Right renal cortex interstitium (tissue), 3 donors: ENCODE measurements at places on chromosomes 5 and 9. TPM values are rescaled to one million over a fixed set of nuclear protein-coding genes. Genes with fewer than 3 reads are reported as not detected.

DNA sequence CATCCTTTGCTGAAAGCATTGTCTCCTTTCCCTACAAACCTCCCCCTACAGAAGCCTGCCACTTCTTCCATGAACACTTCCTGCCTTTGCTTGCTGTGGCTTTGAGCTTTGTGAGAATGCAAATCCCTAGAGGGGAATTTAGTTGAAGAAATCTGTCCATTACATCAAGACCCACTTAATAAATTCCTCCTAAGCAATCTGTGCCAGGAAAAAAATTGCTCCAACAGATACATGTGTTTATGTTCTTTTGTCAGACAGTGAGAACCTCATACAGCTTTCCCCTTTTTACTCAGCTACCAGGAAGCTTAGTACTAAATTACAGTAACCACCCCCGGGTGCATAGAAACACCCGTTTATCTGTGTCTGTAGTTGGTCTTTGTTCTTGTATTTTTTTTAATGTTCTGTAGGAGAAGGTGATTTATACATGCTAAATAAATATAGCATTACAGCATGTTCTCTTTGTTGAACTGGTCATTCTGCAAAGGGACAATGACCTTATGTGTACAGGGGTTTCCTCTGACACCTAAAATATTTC is 43.9 kb downstream of the SH3TC2 start:
- no peak for DNase-seq

- no peak for DNase-seq
Measured at GRCh38 chr9:97906236-97906831, 16.0 kb downstream of the TRMO start.

DNA sequence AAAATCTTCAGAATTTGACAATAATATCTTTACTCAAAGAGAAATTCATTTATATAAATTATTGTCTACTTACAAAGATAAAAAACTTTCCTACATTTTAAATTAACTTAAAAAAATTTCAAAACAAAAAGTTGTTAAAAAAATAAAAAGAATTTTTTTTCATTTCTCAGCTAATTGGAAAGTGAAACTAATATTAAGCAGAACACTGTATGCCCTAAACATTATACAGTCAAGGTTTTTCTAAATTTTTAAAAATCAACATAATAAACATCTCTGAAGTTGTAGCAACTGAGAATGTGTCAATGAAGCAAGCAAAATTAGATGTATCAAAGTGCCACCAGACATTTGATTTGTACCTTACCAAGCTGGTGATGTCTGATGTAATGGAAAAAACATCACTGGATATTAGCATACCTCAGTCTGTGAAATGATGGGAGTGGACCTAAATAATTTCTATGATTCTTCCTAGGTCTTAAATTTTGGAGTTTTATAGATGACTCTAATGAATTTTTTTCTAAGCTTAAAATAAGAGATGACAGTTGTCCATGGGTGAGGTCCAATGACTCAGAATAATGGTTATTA is 290.1 kb downstream of the ADAMTS6 start:
- DNase-seq = no peak

DNA sequence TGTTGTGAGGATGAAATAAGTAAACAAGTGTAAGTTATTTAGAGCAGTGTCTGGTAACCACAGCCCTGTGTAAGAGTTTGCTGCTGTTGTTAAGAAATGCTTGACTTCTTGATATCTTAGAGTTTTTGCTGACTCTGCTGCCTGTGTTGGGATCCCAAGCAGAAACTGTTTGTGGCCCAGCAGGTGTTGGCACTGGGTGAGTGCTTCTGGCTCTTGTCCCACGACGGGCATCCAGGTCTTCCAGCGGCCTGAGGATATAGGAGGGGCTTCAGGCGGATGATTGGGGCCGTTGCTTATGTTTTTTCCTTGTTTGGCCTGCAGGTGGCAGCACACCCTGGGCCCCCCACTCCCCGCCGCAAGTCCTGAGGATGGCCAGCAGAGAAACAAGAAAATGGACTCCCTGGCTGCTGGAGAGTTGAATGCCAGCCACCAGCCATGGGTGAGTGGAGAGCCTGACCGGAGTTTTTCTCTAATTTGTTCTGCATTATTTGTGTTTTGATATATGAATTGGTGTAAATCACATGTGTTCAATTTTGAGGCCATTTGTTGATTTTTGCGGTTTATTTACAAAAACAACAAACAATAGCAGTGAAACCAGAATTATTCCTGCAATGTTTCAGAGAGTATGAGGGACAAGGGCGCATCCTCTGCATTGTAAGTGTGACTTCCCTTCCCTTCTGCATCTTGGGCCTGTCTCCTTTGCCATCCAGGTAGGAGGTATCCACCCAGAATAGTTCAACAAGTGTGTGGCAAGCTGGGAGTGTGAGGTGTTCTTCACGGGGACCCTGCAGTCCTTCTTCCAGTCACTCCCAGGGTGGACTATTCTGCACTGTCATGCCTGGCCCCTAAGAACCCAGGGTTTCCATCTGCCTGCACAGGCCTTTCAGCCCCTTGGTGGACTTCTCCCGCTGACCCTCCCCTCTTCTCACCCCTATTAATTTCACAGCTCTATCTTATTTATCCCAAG is 50.3 kb downstream of the SLC22A5 start:
- no peak for DNase-seq

DNA sequence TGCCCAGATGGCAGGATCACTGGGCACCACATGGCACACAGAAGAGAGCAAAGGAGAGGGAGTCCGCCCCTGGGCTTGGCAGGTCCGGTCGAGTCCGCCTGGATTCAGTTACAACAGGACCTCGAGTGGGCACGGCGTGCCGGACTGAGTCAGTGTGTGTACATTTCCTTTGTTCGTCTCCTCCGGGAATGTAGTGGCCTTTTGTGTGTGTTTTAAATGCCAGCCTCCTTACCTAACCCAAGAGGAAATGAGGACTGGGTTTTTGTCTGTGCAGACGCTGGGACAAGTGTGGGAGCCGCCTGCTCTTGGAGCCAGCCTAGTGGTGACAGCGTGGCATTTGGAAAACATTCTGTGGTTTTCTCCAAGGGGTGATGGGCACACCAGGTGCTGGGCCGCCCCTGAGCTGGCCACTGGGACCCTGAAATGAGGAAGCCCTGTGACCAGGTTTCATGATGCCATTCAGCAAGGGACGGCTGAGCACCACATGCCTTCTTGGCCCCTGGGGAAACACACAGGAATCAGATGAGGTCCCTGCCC is 9.6 kb downstream of the NEK6 start:
- DNase-seq = no peak

DNA sequence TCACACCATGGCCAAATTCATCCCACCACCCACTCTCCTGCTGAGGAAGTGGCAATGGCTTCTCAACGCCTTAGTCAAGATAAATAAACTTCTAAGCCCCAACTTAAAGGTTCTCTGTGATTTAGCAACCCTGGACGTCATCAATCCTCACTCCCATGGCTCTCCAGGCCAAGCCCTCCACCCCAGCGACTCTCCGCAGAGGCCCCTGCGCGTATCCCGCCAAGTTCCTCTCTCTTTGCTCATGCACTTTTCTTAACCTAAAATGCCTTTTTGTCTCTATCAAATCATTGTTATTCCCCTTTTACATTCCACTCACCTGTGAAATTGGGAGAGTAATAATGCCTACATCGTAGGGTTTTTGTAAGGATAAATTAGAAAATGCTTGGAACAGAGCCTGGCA is 88.6 kb downstream of the NRG2 start:
- no peak for DNase-seq

- DNase-seq = no peak
Measured at GRCh38 chr5:77957-78804, 13.8 kb upstream of the PLEKHG4B start.

GRCh38 chr5:16492398-16493140 is 27.0 kb upstream of the ZNF622 start:
- no peak for DNase-seq

GRCh38 chr5:40397976-40398375 is 281.7 kb upstream of the PTGER4 start:
- DNase-seq = no peak

GRCh38 chr5:180970875-180971274 is 17.8 kb upstream of the BTNL3 start:
- no peak for DNase-seq

DNA sequence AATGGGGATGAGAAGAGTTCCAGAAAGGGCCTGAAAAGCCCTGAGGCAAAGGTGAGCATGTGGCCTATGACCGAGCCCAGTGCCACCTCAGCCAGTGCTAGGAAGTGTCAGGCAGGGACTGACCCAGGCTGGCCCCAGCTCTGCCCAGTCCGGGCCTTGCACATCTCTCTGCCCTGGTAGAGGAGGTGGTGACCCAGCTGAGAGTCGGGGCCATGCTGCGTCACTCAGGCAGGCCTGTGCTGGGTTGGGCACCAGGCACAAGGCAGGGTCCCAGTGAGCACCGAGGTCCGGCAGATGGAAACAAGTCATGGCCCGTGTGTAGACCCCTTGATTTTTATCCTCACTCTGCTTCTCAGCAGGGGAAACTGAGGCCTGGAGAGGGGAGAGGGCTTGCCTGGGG is 729 bp downstream of the CDHR2 start:
- DNase-seq = no peak

DNA sequence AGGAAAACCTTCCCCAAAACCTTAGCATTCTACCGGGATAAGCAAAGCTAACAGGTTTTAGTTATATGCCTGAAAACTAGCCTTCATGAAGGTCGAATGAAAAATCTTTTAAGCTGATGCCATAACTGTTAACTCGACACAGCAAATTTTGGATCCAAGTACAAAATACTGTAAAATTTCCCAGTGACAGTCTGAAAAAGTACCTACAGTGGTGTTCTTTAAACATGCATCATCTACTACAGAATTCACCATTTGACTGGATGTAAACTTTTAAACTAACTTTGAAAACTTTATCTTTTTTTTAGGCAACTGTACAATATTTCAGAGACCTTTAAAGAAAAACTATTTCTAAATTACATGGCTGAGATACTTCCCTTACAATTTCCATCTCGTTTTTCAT is 791 bp downstream of the RAPGEF6 start:
- DNase-seq = no peak

DNA sequence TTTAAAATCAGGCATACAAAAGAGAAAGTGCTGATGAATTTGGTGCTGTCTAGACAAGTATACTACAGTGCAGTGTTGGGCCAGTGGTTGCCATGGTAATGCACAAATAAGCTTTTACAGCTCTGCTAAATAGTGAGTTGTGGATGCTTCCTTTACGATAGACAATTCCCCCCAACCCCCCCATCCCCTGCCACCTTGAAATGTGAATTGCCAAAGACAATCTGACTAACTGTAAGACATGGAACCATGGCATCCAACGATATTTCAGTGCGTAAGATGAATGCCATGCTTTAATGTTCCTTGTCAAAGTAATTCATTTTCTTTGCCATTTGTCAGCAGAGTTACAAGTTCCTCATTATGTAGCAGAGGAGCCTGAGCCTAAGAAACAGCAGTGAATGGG is 91.5 kb upstream of the NREP start:
- DNase-seq = no peak

DNA sequence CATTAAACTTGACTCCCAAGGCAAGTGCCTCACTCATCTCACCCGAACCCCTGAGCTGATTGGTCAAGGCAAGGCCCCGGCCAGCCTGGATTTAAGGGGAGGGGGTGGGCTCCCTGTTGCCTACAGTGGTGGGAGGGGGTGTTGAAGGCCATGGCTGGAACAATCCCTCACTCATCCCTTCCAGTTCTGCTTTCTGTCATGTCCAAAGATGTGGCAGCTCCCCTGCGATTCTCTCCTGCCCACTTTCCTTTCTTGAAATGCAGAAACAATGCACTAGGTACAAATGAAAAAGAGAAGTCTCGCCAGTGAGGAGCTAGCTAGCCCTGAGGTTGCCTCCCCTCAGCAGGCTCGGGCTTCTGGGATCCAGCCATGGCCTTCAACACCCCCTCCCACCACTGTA is 240.9 kb downstream of the SYK start:
- DNase-seq = no peak

DNA sequence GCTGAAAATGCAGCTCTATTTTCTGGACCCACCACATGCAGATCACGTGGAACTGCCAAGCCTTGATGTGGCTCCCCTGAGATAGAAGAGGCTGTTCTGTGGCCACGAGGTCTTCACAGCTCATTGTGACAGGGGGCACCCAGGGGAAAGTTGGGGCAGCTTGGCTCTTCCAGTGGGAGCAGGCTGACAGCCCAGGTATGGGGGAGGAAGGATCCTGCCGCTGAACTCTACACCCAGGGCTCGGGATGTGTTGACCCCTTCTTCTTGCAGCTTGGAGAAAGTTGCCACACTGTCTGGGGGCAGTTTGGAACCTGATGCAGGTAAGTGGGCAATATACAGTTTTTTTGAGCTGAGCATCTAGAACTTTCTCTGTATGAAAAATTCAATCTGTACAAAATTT is 133.6 kb upstream of the PITX1 start:
- DNase-seq = no peak

DNA sequence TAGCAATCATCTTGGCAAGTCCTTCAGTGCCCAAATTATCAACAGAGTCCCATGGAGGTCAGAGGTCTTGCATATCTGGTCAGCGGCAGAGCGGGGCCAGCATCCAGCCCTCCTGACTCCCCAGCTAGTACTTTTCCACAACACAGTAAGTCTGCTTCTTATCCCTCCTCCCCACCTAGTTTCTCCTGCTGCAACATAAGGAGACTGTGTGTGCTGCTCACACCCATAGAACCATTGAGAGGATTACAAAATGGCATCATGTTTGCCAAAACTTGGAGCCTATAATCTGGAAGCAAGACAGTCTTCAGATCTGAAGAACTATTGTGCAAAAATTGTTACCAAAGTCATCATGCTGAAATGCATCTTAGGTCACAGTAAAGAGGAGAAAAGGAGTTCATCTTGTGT is 125.8 kb upstream of the ZNF366 start:
- no peak for DNase-seq

DNA sequence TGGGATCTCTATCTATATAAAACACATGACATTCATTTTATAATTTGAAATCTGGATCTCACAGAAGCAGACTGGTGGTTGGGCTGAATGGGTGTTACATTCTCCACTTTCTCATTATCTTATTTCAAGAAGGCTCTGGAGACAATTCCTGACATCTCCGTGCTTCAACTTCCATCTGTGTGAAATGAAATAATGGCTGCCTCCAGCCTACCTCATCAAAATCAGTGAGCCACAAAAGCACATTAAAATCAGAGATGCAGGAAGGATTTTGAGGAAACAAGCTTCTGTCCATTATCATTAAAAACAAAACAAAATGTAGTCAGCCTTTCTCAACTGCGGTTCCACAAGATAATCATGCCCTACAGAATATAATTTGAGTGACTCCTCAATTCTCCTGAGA is 958.3 kb upstream of the DMAC1 start:
- DNase-seq = no peak

The PDE6A gene
- 0.10 TPM for polyA plus RNA-seq

The SLC6A19 gene
- 77.6 TPM for polyA plus RNA-seq

The PCDHA10 gene
- 0.51 TPM for polyA plus RNA-seq

The EXOSC3 gene
- polyA plus RNA-seq = 40.7 TPM

The GRM6 gene
- polyA plus RNA-seq = 0.52 TPM

The FIBCD1 gene
- 0.37 TPM for polyA plus RNA-seq

The SLC34A3 gene
- polyA plus RNA-seq = 6.0 TPM

The LCN9 gene
- not detected for polyA plus RNA-seq
